ENCODE measurements at places on chromosomes 12 and 14.
A peak's percentile ranks its signal among the peaks of the same experiment; 100 is the strongest.

DNA sequence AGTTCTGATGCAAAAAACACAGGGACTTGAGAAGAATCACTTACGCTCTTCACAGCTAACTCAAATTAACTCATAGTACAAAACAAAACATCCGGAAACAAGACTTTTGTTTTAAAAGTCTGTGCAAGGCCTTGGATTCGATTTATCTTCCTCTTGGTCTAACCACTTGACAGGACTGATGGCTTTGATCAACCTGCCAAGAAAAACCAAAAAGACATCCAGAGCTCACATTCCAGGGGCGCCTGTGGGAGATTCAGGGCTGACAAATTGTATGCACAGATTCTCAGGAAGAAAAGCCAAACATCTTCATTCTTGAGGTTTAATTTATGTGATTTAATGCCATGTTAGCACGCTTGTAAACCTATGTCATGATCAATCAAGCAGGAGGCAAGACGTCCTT, 129.1 kb upstream of the TMCC3 start:
- H3K4me1 ChIP-seq, result peaks cover 17% of the 10 kb centered on the region
- H3K4me3 ChIP-seq, result no peak overlapping the region
- H3K27ac ChIP-seq, result no peak overlapping the region
- H3K36me3 ChIP-seq, result no peaks in the 10 kb centered on the region

- no peaks in the 10 kb centered on the region for H3K36me3 ChIP-seq
- peak; percentile 83 for DNase-seq
- H3K4me1 ChIP-seq, result peaks cover 24% of the 10 kb centered on the region
- H3K27me3 ChIP-seq, result no peaks in the 10 kb centered on the region
- no peak overlapping the region for H3K27ac ChIP-seq
Observed at GRCh38 chr14:99571303-99571986, 32.6 kb downstream of the CCDC85C start.

- peaks cover 97% of the 10 kb centered on the region for H3K27me3 ChIP-seq
- H3K27ac ChIP-seq, result no peak overlapping the region
- no peaks in the 10 kb centered on the region for H3K36me3 ChIP-seq
- no peak for DNase-seq
- peaks cover 2% of the 10 kb centered on the region for H3K4me1 ChIP-seq
Observed at GRCh38 chr14:60510254-60510950, 1.5 kb downstream of the SIX6 start.

DNA sequence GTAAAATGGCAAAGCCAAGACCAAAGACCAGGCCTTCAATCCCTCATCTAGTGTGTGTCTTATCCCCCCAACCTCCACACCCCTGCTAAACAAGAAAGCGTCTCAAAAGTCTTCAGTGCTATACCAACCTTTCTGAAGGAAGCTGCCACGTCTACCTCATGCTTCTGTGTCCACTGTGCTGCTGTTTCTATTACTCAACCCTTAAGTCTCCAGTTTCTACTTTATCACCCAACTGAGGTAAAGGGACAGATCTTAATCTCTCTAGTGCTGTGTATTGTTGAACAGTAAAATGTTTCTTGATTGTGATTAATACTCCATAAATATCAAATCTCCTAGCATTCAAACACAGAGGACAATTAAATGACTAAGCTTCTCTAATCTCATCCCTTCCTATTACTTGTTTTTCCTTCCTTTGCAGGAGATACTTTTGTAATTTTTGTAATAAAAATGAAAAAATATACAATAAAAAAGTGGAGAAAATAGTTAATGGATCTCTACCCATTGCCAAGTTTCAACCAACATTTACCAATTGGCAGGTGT, 23.3 kb downstream of the BTBD7 start:
- H3K36me3 ChIP-seq, result no peaks in the 10 kb centered on the region
- H3K4me3 ChIP-seq, result no peak overlapping the region
- H3K27ac ChIP-seq, result no peak overlapping the region
- peaks cover 12% of the 10 kb centered on the region for H3K4me1 ChIP-seq

DNA sequence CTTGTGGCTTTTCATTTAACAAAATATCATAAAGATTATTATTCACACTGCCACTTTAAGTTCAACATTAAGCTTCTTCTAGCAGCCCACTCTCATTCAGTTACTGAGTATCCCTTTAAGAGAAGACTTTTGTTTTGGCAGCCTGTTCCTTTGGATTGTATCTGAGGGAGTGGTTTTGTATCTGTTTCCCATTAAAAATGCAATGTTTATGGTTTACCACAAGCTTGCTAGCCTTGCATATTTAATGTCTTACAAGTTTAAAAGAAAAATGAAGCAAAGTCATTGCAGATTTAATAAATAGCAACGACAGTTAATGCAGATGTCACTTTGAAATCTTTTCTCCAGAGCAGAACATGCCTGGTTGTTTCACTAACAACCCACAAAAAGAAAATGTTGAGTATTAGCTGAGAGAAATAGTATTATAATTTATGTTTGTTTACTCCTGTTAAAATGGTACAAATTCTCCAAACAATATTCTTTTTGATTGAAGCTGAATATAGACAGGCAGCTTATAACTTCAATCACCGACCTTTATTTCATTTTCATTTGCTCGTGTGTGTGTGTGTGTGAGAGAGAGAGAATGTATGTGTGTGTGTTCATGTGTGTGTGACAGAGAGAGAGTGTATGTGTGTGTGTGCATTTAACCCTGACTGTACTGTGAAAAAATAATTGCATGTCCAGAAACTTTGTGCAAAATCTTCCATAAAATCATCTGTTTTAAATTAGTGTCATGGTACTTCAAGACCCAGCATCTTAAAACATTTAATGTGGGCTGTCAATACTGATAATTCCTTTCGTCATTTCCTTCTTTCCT, 1.8 kb downstream of the DCN start:
- DNase-seq, result no peak
- peak overlapping the region; percentile 73 for H3K4me3 ChIP-seq
- peak overlapping the region; percentile 70 for H3K27ac ChIP-seq
- H3K4me1 ChIP-seq, result peaks cover 53% of the 10 kb centered on the region
- no peaks in the 10 kb centered on the region for H3K27me3 ChIP-seq
- peaks cover 5% of the 10 kb centered on the region for H3K36me3 ChIP-seq

- peak; percentile 75 for DNase-seq
- no peak overlapping the region for H3K4me3 ChIP-seq
- no peaks in the 10 kb centered on the region for H3K27me3 ChIP-seq
- H3K36me3 ChIP-seq, result no peaks in the 10 kb centered on the region
Observed at GRCh38 chr14:99678198-99678597, 5.9 kb upstream of the CYP46A1 start.

DNA sequence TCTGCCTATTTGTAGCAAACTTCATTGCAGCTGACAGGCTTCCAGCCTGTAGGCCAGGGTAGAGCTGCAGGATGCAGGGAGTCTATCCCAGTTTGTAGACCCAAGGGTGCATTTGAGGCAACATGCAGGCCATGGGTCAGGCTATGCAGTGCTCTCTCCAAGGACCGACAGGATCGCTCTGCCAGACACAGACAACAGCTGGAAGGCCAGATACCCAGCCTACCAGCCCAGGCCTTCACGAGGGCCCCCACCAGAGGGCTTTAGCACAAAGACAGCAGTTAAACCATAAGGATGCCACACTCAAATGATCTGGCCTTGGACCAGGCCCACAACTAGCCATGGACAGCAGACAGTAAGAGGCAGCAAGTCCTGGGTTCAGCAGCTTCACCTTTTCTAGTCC, 10.3 kb downstream of the KCTD10 start:
- H3K27me3 ChIP-seq, result no peaks in the 10 kb centered on the region
- H3K4me3 ChIP-seq, result no peak overlapping the region
- peak overlapping the region; percentile 3 for H3K27ac ChIP-seq
- DNase-seq, result no peak

Measured in osteoblast (primary cell).